ENCODE measurements at places on chromosomes 7 and 10.

- peak; percentile 41 for DNase-seq
Observed at GRCh38 chr7:136957391-136957790, 88.9 kb downstream of the CHRM2 start.

DNA sequence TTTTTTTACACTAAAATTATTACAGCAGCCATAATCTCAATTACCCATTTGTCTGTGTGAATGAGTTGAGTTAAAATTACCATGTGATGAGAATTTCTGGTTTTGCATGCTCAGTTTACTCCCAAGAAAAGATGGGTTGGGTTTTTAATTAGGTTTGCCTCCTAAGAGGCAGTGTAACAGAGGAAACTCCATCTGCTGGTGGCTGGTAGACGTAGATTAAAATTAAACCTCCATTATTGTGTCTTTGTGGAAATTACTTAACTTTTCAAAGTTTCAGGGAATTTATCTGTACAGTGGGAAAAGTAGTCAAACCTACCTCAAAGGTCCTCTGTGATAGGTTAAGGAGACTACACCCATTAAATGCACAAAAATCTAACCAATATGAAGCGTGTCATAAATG is 954.2 kb downstream of the PCDH15 start:
- DNase-seq = no peak

DNA sequence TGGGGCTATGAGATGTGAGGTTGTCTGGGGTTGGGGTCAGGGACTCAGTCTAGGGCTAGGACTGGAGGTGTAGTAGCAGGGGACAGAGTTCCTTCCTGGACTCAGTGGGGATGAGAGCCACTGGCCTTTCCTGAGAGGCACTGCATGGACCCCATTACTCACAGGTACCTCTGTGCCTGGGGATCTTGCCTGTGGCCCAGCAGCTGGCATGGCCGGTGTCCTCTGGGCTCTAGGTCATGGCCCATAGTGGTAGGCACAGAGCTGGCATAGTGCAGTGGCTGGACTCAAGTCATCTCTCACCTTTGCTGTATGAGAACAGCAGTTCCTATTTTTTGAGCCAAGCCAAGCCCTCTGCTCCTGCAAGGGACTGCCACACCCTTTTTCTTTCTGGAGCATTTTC is 51.9 kb downstream of the NEURL1 start:
- no peak for DNase-seq

DNA sequence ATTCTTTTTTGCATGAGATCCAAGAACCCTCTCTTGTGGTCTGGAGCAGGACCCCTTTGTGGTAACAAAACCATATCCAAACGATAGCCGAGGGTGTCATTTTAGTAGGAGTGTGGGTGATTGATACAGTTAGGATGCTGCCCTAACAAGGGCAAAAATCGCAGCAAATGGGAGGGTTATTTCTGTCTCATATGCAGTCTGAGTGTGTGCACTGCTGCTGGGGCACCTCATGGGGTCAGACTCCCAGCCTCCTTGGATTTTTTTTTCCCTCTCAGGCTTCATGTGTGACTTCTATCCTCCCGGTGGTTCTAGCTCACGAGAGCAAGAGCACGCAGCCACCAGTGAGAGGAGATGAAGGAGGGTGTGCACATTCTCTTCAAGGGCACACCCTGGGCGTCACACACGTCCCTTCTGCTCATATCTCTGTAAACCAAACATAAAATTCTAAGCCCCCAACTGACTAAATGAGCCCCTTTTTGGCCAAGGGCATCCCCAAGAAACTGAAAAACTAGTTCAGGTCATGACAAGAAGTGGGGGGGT is 28.6 kb upstream of the IL15RA start:
- DNase-seq = no peak

GRCh38 chr7:106569500-106569929 is 91.4 kb downstream of the CCDC71L start:
- DNase-seq = no peak

GRCh38 chr10:103470761-103471653 is 8.0 kb downstream of the CALHM3 start:
- DNase-seq = no peak

GRCh38 chr7:75914169-75914654 is 743 bp upstream of the POR start:
- DNase-seq = no peak

GRCh38 chr7:107315716-107316220 is 147.0 kb downstream of the HBP1 start:
- no peak for DNase-seq

DNA sequence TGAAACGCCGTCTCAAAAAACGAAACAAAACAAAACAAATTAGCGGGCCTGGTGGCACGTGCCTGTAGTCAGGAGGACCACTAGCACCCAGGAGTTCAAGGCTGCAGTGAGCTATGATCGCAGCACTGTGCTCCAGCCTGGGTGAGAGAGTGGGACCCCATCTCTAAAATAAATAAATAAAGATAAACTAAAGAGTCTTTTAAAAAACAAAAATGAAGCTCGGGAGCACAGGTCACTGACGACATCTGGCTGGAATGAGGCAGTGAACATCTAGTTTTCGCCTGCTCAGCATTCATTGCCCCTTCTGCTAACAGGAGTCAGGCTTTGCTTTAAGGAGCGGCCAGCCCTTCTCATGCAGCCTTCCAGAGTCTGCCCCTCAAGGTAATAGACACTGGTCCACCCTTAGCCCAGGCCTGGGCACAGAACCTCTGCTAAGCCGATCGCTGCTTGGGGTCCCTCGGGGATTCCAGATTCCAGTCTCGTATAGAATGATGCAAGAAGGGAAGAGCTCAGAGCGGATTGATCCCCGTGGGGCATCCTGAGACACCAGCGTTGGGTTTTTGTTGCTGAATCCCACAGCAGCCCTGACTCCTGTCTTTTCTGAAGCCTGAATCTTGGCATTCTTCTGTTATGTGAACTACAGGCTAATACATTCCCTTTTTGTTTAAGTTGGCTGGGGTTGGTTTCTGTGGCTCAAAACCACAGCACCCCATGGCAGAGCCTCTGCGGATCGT is 14.2 kb upstream of the FOXK1 start:
- peak; percentile 86 for DNase-seq

DNA sequence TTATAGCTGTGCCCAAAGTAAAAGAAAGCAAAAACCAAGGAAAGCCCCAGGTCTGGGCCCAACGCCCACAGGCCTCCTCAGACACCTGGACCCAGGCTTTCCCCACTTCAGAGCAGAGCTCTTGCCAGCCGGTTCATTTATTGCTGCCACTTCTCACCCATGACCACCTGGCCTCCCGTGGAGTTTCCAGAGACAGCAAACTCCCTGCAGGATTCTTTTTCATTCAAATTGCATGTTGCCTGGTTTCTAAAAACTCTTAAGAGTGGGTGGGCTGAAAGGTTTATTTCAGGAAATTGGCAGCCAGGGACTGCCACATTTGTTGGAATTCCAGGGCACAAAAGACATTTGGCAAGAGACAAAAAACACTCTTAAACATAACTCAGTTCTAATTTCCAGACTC is 4.7 kb downstream of the VOPP1 start:
- no peak for DNase-seq

DNA sequence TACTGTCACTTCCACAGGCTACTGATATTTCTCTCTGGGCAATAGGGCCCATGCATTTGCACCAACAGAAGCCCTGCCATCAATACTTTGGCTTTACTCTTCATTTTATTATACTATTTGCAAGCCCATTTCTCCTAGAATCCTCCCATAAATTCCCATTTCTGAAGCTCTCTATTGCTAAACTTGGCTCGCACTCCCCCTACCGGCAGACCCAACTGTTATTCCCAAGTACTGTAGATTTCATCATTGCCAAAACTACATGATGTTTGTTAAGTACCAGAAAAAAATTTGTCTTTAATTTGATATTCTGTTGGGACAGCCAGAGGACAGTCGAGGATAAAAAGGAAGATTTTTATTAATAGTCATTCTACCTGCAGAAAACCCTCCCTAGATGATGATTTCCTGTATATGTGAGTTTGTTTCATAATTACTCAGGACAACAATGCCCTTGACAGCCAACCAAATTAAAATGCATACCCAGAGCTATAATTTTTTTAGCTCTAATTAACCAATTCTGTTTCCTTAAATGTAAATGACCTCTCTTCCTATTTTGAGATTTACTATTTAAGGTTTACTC is 298.6 kb downstream of the REEP3 start:
- DNase-seq = peak; percentile 79

DNA sequence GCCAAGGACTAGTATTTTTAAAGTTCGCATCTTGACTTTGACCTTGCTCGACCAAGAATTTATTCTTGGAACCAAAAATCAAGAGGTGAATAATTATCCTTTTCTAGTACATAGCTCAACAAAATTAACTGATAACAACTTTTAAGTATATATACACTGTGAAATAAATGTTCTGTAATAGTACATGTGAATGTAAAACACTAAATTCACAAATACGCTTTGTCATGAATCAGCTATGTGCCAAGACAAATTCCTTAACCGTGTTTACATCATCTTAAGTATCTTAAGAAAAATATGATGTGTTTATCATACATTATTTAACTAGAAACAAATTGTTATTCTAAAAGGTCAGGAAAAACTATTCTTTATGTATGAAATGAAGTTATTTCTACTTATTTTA is 83.3 kb downstream of the CUL2 start:
- peak; percentile 92 for DNase-seq

- peak; percentile 67 for DNase-seq
Observed at GRCh38 chr7:95609277-95609971, 13.1 kb upstream of the PDK4 start.

GRCh38 chr10:129879655-129880054 is 84.4 kb downstream of the EBF3 start:
- DNase-seq = no peak

- DNase-seq = no peak
Observed at GRCh38 chr10:130871406-130871805, 440.1 kb downstream of the TCERG1L start.

DNA sequence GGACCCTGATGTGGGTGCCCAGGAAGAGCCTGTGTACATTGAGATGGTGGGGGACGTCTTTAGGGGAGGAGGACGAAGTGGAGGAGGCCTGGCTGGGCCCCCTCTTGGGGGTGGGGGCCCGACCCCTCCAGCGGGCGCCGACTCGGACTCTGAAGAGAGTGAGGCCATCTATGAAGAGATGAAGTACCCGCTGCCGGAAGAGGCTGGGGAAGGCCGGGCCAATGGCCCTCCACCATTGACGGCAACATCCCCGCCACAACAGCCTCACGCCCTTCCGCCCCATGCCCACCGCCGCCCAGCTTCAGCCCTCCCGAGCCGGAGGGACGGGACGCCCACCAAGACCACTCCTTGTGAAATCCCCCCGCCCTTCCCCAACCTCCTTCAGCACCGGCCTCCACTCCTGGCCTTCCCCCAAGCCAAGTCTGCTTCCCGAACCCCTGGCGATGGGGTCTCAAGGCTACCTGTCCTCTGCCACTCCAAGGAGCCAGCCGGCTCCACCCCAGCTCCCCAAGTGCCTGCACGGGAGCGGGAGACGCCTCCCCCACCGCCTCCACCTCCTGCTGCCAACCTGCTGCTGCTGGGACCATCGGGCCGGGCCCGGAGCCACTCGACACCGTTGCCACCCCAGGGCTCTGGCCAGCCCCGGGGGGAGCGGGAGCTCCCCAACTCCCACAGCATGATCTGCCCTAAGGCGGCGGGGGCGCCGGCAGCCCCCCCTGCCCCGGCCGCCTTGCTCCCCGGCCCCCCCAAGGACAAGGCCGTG is 4.8 kb downstream of the NYAP1 start:
- no peak for DNase-seq

- DNase-seq = no peak
Observed at GRCh38 chr10:113613427-113613826, 50.4 kb downstream of the NRAP start.

DNA sequence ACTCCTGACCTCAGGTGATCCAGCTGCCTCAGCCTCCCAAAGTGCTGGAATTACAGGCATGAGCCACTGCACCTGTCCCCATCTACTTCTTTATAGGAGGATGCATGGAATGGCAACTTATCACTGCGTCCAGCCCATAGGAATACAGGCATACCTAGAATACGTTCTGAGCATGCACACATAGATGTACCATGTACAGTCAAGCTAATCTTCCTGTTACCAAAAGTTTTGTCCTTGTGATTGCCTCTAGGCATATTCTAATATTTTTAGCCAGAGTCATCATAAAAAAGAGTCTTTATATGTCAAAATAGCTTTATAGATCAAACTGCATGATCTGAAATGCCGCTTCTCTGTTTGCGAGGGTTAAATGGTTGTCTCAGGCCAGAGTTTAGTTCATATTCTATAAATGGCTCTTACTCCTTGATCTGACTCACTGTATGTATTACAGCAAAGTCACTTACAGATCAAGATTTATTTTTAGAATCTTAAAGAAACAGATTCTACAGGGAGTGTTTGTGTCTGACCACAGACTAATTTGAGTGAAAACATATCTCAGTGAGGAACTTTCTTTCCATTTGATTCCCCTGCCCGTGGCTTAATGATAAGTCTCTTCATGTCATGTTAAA is 210.9 kb downstream of the CREB5 start:
- peak; percentile 48 for DNase-seq

DNA sequence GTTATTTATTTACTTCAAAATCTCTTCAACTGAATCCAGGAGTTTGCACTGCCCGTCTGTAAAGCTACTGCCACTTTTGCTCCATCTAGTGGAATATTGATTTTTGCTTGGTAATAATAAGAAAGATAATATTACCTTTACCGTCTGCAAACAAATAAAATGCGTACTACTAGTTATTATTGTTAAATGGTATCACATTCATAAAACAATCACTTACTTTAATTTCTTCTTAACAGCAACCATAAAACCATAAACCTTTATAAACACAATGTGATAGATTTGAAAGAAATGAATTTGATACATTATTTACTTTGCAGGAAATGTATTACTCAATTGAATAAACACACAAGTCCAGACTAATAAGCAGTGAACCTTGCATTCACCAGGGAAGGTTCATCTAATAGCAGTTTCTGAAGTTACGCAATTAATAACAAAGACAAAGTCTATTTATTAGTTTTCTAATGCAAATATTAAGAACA is 6.4 kb downstream of the AGMO start:
- peak; percentile 46 for DNase-seq

GRCh38 chr7:13774976-13775375 is 214.5 kb downstream of the ETV1 start:
- no peak for DNase-seq

Measured in iris pigment epithelial cell (primary cell).